ENCODE measurements at places on chromosomes 4 and X.

- H3K27ac ChIP-seq = no peak overlapping the region
- no peak for DNase-seq
- no peaks in the 10 kb centered on the region for H3K27me3 ChIP-seq
Observed at GRCh38 chr4:158796370-158797140, 27.7 kb downstream of the FNIP2 start.

DNA sequence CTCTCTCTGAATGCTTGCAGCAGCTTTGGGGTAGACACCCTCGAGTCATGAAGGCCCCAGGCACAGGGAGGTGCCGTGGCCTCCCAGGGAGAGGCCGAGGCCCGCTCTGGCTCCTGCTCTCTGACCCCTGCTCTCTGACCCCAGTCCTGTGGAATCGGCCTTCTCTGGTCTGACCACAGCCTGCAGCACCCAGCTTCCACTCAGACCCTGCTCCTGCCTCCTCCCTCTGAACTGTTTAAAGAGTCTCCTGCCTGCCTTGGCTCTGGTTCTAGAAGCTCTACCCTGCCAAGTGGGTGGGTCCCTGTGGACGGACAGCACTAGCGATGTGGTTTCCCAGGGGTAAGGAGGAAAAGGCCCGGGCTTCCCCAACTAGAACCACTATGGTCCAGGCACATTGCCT lies 78.2 kb upstream of the TMEM150C start:
- H3K36me3 ChIP-seq = no peaks in the 10 kb centered on the region
- no peaks in the 10 kb centered on the region for H3K4me1 ChIP-seq
- no peak for DNase-seq
- no peaks in the 10 kb centered on the region for H3K27me3 ChIP-seq
- H3K4me3 ChIP-seq = no peak overlapping the region
- H3K27ac ChIP-seq = no peak overlapping the region

- no peak overlapping the region for H3K27ac ChIP-seq
- no peaks in the 10 kb centered on the region for H3K36me3 ChIP-seq
- H3K4me1 ChIP-seq = no peaks in the 10 kb centered on the region
- DNase-seq = no peak
- H3K27me3 ChIP-seq = no peaks in the 10 kb centered on the region
Observed at GRCh38 chrX:65744965-65745364, 77.5 kb downstream of the MSN start.

DNA sequence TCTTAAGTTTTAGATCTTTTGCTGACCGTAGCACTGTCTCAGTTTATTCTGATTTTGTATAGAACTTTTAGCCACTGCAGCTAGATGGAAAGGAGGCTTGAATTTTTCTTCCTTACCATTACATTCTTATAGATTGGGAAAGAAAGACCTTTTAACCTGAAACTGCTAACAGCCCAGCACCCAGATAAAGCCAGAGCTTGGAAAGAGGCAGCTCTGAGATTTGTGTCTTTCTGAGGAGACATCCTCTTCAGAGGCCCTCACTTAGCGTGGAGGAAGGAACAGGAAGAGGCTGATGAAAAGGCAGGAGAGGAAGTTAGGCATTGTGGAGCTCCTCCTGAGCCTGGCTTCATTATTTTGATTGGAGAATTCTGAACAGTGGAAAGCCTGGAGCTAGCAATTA lies 35.1 kb downstream of the ATG4A start:
- H3K36me3 ChIP-seq = no peaks in the 10 kb centered on the region
- DNase-seq = no peak
- H3K4me3 ChIP-seq = no peak overlapping the region

- H3K4me1 ChIP-seq = no peaks in the 10 kb centered on the region
- no peak overlapping the region for H3K27ac ChIP-seq
- H3K27me3 ChIP-seq = no peaks in the 10 kb centered on the region
Observed at GRCh38 chr4:40918330-40918729, 168.6 kb downstream of the NSUN7 start.

DNA sequence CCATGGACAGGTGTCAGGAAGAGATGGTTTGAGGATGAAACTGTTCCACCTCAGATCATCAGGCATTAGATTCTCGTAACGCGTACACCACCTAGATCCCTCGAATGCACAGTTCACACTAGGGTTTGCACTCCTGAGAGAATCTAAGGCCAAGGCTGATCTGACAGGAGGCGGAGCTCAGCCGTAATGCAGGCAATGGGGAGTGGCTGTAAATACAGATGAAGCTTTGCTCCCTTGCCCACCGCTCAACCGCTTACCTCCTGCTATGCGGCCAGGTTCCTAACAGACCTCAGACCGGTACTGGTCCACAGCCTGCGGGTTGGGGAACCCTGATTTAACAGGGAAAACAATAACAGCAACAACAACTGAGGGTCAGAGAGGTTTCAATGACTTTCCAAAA lies 2.0 kb upstream of the TEC start:
- H3K36me3 ChIP-seq = no peaks in the 10 kb centered on the region
- no peaks in the 10 kb centered on the region for H3K27me3 ChIP-seq

- no peak for DNase-seq
- H3K36me3 ChIP-seq = no peaks in the 10 kb centered on the region
- no peak overlapping the region for H3K4me3 ChIP-seq
Observed at GRCh38 chr4:21946858-21947257, 1.7 kb downstream of the KCNIP4 start.

DNA sequence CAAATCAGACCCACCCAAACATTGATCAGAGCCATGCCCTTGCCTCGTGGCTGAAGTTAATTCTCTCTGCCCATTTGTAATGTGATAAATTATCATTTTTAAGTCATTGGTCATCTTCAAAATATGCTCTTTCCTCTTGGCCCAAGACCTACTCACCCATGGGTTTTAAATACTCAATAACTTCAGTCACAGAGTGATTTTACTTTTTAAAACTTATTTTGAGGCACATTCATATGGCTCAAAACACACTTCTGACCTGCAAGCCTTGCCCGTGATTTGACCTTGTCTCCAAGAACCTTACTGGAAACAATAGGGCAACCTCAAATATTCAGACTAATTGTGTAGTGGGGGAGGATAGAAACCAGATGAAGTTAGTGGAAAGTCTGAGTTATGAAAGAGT lies 176.2 kb upstream of the LNX1 start:
- no peak for DNase-seq
- no peak overlapping the region for H3K27ac ChIP-seq
- H3K27me3 ChIP-seq = no peaks in the 10 kb centered on the region
- no peaks in the 10 kb centered on the region for H3K4me1 ChIP-seq

GRCh38 chr4:71553605-71554004 lies 214.8 kb downstream of the SLC4A4 start:
- H3K4me3 ChIP-seq = no peak overlapping the region
- no peak overlapping the region for H3K27ac ChIP-seq
- H3K27me3 ChIP-seq = no peaks in the 10 kb centered on the region
- no peak for DNase-seq
- H3K36me3 ChIP-seq = no peaks in the 10 kb centered on the region

- no peak for DNase-seq
- H3K4me1 ChIP-seq = no peaks in the 10 kb centered on the region
- no peaks in the 10 kb centered on the region for H3K36me3 ChIP-seq
- H3K4me3 ChIP-seq = no peak overlapping the region
Observed at GRCh38 chr4:134650461-134650860, 448.9 kb upstream of the PABPC4L start.

- H3K27me3 ChIP-seq = no peaks in the 10 kb centered on the region
- no peak overlapping the region for H3K27ac ChIP-seq
- no peak overlapping the region for H3K4me3 ChIP-seq
- no peak for DNase-seq
Observed at GRCh38 chrX:9114245-9114644, 80.3 kb upstream of the FAM9B start.

DNA sequence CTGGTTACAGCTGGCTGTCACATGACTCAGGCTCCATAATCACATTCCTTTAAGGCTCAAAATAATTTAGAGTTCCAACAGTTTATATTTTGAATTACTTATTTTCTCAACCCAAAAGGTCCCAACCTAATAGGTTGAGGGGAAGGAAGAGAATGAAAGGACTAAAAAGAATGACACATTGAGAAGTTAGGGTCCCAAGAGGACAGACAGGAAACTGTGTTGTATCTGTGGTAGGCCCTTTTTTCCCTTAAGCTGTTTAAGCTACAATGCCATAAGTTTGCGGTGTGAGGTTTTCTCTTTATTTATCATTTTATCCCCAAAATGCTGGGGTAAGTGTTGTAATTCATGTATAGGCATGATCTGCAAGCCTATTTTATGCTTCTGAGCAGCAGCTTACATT lies 290.2 kb downstream of the ZNF674 start:
- no peak overlapping the region for H3K27ac ChIP-seq
- H3K4me1 ChIP-seq = no peaks in the 10 kb centered on the region
- no peaks in the 10 kb centered on the region for H3K27me3 ChIP-seq
- no peak for DNase-seq
- no peak overlapping the region for H3K4me3 ChIP-seq

DNA sequence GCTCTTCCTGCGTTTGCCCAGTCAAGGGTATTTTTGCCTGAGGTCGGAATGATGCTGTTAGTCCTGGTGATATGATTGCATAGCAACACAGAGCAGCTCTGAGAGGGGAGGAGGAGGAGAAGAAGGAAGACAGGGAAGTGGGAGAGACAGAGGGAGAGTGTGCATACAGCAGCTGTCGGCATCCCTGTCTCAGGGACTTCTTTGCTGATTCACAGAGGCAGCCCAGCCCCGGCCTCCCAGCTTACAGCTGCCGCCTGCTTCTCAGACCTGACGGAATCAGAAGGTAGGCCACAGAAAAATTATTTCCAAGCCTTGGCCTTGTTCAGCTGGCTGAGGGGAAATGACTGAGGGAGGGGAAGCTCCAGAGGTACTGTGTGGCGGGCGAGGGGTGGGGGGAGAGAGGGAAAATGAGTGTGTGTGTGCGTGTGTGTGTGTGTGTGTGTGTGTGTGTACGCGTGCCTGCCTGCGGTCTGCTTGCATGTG lies 319 bp downstream of the DRP2 start:
- H3K36me3 ChIP-seq = no peaks in the 10 kb centered on the region
- no peak overlapping the region for H3K4me3 ChIP-seq
- H3K4me1 ChIP-seq = no peaks in the 10 kb centered on the region
- no peak for DNase-seq
- no peaks in the 10 kb centered on the region for H3K27me3 ChIP-seq

- no peak overlapping the region for H3K4me3 ChIP-seq
- DNase-seq = no peak
- H3K36me3 ChIP-seq = peaks cover 13% of the 10 kb centered on the region
- H3K4me1 ChIP-seq = no peaks in the 10 kb centered on the region
- H3K27me3 ChIP-seq = no peaks in the 10 kb centered on the region
- H3K27ac ChIP-seq = no peak overlapping the region
Observed at GRCh38 chr4:48499551-48500066, 9.6 kb downstream of the ZAR1 start.

GRCh38 chr4:75880278-75880677 lies 22.0 kb downstream of the PPEF2 start:
- DNase-seq = no peak
- H3K27ac ChIP-seq = no peak overlapping the region
- H3K27me3 ChIP-seq = no peaks in the 10 kb centered on the region
- H3K4me3 ChIP-seq = no peak overlapping the region

- no peaks in the 10 kb centered on the region for H3K27me3 ChIP-seq
- H3K4me3 ChIP-seq = no peak overlapping the region
- no peaks in the 10 kb centered on the region for H3K4me1 ChIP-seq
- H3K36me3 ChIP-seq = no peaks in the 10 kb centered on the region
- H3K27ac ChIP-seq = no peak overlapping the region
Observed at GRCh38 chr4:57777876-57778275, 667.7 kb upstream of the IGFBP7 start.

DNA sequence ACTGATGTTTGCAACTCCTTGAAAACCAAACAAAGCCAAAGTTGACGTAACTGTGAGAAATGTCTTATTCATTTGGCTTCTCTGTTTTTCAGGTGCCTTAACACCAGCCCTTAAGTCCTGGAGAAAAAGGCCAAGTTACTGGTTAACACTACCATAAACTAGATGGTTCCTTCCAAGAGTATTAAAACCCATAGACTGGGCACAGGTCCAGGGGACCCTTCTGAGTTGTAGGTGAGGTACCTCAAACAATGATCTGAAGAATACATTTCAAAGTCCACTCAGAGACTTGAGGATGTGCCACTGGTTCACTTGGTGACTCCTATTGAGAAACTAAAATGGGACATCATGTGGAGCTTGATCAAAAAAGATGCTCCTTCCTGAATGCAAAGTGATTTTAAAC lies 87.0 kb downstream of the NKX6-1 start:
- no peaks in the 10 kb centered on the region for H3K27me3 ChIP-seq
- no peaks in the 10 kb centered on the region for H3K36me3 ChIP-seq
- DNase-seq = no peak
- H3K4me3 ChIP-seq = no peak overlapping the region
- no peaks in the 10 kb centered on the region for H3K4me1 ChIP-seq
- H3K27ac ChIP-seq = no peak overlapping the region
